Ascending aorta (tissue), 2 donors: ENCODE measurements at places on chromosomes 2 and 18.

- DNase-seq, result no peak
Observed at GRCh38 chr2:66696374-66696773, 261.4 kb downstream of the MEIS1 start.

GRCh38 chr18:79919089-79919488 lies 32.4 kb downstream of the SLC66A2 start:
- peak; percentile 55 for DNase-seq

DNA sequence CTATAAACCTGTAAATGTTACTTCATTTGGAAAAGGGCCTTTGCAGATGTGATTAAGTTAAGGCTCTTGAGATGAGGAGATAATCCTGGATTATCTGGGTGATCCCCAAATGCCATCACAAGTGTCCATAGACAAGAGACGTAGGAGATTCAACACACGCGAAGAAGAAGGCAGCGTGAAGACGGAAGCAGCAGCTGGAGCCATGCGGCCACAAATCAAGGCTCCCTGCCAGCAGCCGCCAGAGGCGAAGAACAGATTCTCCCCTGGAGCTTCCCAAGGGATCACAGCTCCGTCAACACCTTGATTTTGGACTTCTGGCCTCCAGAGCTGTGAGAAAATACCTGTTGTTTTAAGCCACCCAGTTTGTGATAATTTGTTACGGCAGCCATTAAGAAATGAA lies 11.0 kb upstream of the VAPA start:
- no peak for DNase-seq

GRCh38 chr2:56474412-56475158 lies 290.8 kb downstream of the CCDC85A start:
- DNase-seq, result no peak

- no peak for DNase-seq
Observed at GRCh38 chr2:82748653-82749052, 1710.4 kb downstream of the SUCLG1 start.

GRCh38 chr2:38829971-38830370 lies 45.8 kb downstream of the DHX57 start:
- no peak for DNase-seq

DNA sequence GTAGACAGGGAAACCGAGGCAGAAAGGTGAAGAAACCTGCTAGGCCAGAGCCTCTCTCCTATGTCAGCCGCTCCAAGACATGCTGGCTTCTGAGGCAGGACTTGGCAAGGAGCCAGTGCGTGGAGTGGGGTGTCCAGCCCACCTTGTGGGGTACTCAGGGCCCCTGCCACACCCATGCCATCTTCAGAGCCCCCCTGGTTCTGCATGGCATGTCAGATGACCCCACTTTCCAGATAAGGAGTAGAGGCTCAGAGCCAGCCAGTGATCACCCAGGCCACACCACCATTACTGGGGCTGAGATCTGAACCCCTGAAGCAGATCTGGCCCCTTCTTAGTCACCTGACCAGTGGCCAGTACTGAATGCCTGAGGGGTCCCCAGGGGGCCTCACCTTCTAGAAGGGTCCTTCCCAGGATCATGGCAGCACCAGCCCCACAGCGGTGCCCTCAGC lies 14.7 kb downstream of the CROCC2 start:
- no peak for DNase-seq

DNA sequence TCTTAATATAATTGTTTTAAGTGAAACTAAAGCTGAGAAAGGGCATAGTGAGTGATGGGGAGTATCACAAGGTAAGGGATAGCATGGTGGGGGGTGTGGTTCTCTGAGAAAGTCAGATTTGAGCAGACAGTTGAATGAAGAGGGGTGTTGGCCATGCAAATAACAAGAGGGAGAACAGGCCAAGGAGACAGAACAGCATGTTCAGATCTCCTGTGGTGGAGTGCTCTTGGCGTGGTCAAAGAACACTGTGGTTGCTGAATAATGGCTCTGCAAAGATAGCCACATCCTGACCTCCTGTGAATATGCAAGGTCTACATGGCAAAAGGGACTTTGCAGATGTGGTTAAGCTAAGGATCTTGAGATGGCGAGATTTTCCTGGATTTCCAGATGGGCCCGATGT lies 389.2 kb downstream of the TMEM182 start:
- no peak for DNase-seq

GRCh38 chr2:46299365-46300263 lies 2.4 kb downstream of the EPAS1 start:
- DNase-seq, result peak; percentile 88

DNA sequence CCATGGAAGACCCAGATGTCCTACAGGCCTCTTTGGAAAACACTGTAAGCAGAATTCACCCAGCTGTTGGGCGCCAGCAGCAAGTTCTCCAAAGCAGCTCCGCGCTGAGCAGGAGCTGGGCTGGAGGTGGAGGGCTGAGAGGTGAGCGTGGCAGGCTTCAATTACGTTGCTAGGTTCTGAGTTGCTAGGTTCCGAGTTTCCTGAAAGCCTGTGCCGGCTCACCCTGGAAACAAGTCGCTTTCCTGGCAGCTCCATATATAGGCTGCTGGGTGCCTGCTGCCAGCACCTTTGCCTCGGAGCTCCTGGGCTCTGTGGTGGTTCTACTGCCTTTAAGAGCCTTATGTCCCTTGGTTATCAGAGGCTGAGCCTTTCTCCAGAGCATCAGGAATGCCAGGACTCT lies 14.4 kb upstream of the EGR4 start:
- DNase-seq, result no peak

GRCh38 chr2:165182029-165182428 lies 21.8 kb downstream of the SCN3A start:
- DNase-seq, result no peak

GRCh38 chr2:188403676-188404075 lies 112.0 kb downstream of the GULP1 start:
- no peak for DNase-seq

GRCh38 chr2:124269348-124269747 lies 244.3 kb downstream of the CNTNAP5 start:
- no peak for DNase-seq

DNA sequence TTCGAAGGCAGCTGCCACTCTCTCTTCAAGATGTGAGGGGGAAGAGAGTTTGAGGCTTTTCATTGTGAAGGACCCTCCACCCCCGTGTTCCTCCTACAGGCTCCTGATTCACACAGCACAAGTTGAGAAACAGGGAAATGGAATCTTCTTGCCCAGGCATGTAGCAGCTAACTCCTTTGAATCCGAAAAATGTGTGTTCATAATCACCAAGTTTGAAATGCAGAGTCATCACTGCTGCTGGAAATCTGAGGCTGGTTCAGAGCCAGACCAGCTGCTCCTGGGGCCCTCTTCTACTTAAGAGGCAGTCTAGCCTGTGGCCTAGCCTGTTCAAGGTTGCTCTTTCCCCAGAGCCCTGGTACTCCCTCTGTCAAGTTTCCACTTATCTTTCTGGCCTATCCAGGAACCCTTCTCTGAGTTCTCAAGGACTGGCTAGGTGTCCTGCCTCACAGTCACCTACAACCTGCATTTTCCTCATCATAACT lies 166.4 kb downstream of the TMEM247 start:
- DNase-seq, result no peak

GRCh38 chr2:11758647-11759046 lies 12.2 kb downstream of the LPIN1 start:
- no peak for DNase-seq

GRCh38 chr2:39120521-39120770 lies 405 bp downstream of the SOS1 start:
- no peak for DNase-seq

- no peak for DNase-seq
Observed at GRCh38 chr2:224008702-224009261, 30.3 kb downstream of the SERPINE2 start.

- DNase-seq, result no peak
Observed at GRCh38 chr2:235793163-235793752, 299.4 kb downstream of the AGAP1 start.

DNA sequence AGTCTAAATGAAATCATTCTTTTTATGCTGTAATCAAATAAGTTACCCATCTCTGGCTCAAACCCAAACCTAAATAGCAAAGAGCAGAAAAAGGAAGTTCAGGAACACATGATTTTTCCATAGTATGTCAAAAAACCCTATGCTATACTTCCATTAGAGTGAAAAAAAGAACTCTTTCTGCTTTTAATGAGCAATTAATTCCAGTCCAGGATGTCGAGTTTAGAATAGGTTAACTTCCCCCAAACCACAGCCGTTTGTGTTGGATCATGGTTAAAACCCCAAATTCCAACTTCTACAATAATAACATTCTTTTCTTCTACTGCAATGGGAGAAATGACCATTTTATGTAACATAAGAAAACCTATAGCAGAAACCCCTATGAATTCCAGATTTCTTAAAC lies 171.1 kb upstream of the NRP2 start:
- no peak for DNase-seq

DNA sequence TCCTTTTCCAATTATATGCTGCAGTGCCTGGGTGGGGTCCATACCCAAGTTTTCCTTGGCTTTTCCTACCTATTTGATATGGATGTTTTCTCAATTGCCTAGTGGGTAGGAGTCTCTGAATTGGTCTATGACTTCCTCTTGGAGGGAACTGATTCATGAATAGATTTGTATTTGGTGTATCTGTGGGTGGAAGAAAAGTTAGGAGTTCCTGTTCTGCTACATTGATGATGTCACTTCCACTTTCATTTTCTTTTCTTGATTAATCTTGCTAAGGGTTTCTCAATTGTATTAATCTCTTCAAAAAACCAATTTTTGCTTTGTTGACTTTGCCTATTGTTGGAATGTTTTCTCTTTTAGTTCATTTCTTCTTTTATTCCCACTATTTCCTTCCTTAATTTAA lies 37.4 kb upstream of the SLC9A2 start:
- no peak for DNase-seq

DNA sequence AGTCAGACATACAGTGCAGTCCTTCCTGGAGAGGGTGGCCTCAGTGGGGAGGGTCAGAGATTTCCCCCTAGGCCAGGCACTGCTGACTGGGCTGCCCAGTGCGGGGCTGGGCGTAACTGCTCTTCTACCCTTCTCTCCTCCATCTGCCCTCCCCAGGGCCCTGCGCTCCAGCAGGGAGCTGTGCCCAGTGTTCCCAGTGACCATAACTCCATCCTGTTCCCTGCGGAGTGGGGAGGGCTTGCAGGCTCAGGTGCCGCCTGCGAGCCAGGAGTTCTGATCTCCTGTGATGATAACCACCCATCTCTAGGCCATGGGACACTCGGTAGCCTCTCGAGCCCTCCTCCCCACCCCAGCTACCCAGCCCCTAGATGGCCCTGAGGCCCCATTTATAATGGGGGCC lies 107.6 kb downstream of the SMAD7 start:
- no peak for DNase-seq

GRCh38 chr18:9248661-9249060 lies 85.9 kb upstream of the TWSG1 start:
- no peak for DNase-seq

DNA sequence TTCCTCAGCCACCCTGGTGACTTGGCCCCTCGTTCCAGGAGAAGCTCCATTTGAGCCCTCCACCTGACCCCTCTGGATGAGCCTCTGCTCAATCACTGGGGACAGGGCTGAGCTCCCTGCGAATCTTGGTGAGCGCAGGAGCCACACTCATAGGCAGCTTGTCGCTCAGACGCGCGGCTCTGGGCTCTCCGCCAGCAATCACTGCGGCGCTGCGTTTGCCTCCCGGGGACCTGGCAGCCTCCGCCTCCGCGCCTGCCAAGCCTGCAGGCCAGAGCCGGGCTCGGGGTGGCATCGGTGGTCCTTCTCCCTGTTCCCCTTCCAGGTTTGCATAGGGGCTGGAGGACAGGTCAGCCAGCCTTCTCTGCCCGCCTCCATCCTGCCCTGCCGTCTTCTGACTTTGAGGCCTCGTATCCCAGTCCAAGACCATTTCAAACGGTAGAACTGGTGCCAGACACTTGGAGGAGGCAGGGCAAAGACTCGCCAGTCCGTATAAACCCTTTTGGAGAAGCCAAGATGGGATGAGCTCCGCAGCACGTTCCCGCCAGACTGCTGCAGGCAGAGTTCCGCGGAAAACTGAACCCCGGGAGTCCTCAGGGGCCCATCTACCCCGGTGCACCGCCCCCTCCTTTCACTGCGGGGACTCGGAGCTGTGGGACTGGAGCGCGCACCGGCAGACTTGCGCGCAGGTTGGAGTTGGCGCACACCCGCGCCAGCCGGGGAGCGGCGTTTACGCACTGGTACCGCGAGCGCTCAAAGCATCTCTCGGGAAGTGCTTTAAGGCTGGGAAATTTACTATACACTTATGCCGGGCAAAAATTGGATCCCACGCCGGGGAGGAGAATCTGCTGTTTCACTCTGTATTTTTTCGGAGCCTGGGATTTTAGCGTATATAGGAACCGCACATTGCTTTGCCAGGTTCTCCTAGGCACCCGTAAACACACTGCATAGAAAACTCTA lies 1.1 kb upstream of the TACR1 start:
- DNase-seq, result peak; percentile 65

- DNase-seq, result no peak
Observed at GRCh38 chr2:24986372-24986771, 14.6 kb upstream of the DNAJC27 start.

- DNase-seq, result no peak
Observed at GRCh38 chr2:9675415-9676351, 44.9 kb upstream of the YWHAQ start.

- DNase-seq, result no peak
Observed at GRCh38 chr2:71824436-71824835, 323.2 kb downstream of the CYP26B1 start.

DNA sequence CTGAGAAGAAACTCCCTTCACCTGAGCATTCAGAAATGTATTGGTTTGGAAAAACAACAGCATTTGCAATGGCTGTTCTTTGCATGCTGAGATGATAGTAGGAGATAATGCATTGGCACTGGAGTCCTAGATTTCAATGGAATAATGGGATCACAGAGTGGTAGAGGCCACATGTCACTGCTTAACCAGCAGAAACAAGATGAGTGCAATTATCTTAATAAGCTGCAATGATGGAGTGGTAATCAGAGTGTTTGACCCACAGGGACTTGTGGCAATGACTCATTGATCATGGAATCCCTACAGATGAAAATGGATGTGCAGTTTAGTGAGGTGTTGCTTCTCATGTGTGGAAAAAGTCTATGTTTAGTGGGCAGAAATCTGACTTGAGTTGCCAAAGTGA lies 218.8 kb upstream of the ZEB2 start:
- DNase-seq, result no peak

- DNase-seq, result no peak
Observed at GRCh38 chr18:59189746-59190145, 30.2 kb upstream of the GRP start.

DNA sequence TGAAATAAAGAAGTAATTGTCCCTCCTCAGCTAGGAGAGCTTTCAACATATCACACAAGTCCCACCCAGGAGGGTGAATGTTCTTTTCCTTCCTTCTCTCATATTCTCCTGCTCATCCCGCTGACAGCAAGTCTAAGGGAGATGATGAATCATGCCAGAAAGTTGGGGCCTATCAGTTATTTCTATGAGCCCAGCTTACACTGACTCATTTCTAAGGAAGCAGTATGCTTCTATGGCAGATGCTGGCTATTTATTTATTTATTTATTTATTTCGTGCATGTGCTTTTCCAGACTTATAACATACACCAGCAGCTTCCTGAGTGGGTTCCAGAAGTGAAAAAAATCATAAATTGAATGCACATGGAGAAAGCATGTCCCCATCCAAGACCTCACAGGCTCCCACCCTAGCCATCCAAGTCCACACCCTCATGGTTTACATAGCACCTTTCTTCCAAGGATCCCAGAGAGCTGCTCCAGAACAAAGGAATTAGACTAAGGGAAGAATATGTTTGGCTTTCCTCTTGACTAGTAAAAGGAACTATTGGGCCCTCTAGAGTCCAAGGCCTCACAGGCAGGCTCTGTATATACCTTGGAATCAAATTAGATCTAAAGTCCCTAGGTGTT lies 1074.2 kb upstream of the ZEB2 start:
- DNase-seq, result no peak

- DNase-seq, result no peak
Observed at GRCh38 chr2:233466991-233467603, 99.5 kb downstream of the USP40 start.
